ENCODE measurements at places on chromosomes 5 and 9.

DNA sequence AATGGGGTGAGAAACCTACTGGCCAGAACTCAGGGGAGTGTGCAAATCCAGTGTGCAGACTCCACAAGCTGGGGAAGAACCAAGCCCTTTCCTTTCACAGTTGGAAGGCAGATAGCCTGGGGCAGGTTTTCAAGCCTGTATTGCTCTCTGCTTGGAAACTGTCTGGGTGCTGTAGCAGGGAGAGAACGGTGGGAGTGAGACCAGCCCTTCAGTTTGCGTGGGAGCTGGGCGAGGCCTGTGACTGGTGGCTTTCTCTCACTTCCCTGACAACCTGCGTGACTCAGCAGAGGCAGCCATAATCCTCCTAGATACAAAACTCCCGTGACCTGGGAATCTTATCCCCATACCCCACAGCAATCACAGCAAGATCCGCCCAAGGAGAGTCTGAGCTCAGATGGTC, 44.9 kb upstream of the SNCAIP start:
- no peak for DNase-seq

- DNase-seq = no peak
These were observed 55.7 kb downstream of the SUSD1 start for GRCh38 chr9:112119225-112120029.

DNA sequence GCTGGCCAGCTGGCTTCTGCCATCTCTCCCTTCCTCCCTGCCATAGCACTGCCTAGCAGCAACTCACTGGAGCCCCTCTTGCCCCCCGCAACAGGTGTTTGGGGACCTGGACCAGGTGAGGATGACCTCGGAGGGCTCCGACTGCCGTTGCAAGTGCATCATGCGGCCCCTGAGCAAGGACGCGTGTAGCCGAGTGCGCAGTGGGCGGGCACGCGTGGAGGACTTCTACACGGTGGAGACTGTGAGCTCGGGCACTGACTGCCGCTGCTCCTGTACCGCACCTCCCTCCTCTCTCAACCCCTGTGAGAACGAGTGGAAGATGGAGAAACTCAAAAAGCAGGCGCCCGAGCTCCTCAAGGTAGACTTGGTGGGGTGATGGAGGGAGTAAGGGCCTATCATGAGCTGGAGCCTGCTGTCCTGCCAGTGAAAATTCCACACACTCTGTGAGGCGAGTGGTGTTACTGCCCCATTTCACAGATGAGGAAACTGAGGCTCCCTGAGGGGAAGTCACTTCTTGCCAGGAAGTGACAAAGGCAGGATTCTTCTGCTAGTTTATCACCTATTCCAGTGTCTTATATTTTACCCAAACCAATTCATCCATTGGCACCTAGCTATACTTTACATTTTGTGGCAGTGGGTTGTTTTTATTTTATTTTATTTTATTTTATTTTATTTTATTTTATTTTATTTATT, 10.1 kb downstream of the OLFML2A start:
- no peak for DNase-seq

DNA sequence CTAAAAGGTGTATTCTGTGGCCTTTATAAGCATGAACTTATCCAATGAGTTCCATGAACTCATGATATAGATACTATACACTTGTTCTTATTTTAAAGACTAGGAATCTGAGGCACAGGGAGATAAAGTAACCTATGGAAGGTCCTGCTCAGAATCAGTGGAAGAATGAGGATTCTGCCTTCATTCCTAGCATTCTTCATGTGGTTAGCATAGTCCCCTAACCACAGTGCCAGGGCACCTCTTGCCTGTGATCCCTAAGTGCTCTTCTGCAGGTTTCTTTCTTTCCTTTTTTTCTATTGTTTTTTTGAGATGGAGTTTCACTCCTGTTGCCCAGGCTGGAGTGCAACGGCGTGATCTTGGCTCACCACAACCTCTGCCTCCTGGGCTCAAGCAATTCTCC, 174.1 kb downstream of the C9orf152 start:
- no peak for DNase-seq

DNA sequence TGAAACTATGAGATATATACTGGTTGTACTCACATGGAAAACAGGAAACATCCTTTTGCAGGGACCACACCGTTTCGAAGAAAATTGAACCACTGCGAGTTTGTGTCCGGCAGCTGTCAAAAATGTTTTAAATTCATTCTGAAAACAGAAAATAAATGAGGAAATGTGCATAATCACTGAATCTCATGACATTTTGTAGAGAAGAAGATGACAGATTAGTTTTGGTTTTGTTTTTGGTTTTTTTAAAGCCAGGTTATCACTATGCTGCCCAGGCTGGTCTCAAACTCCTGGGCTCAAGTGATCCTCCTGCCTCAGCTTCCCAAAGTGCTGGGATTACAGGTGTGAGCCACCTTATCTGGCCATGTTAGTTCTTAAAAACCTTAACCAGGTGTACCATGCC, 3.5 kb downstream of the TXNDC8 start:
- DNase-seq = no peak

Measured in activated naive CD8-positive, alpha-beta T cell treated with anti-CD3 and anti-CD28 coated beads for 36 hours (primary cell).